ENCODE measurements at places on chromosomes 5 and 9. TPM values are rescaled to one million over a fixed set of nuclear protein-coding genes. Genes with fewer than 3 reads are reported as not detected.

DNA sequence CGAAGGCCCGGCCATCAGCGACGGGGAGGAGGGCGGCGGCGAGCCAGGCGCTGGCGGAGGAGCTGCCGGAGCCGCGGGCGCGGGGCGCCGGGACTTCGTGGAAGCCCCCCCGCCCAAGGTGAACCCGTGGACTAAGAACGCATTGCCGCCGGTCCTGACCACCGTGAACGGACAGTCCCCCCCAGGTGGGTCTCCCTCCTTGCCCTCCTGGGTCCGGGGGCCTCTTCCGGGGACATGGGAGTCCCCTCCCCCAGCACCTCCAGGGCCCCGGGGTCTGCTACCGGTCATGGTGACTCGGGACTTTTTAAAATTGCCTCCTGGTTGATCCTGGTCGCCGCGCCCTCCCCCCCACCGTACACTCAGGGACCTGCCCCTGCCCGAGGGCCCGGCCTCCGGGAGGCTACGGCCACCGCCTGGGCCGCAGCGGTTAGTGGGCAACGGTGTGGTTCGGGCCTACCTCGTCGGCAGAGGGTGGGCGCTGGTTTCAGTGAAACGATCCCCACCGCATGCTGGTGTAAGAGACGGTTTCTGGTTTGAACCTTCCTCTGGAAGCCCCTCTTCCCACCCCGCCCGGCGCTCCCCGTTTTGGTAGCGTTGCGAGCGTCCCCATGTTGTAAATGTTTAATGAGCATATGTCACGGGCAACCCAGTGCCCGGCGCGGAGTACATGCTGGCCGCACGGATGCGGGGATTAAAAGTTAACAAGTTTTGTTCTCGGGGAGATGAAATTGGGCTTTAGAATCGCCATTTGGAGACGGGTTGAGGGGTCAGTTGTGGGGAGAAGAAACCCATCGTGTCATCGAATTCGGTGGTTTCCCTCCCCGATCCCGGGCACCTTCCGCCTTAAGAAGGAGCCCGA is 1.1 kb downstream of the LARP1 start:
- DNase-seq, result peak; percentile 40

DNA sequence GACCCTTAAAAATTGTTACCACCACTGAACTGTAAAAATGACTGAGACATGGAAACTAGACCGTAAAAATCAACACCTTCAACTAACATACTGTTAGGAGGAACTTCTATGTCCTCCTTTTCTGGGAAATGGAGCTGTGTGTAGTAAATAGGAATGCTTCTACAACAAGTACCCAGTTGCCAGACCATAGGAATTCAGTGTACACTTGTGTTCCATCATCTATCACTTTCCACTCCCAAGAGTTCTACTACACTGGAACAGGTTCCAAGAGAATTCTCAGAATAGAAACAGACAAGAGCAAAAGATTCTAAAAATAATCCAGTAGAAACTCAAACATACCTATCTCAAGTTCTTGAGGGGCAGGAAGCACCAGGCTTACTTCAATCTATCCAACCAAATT is 23.6 kb downstream of the UBAP2 start:
- DNase-seq, result peak; percentile 80

GRCh38 chr5:83294246-83294645 is 177.3 kb upstream of the VCAN start:
- peak; percentile 12 for DNase-seq

DNA sequence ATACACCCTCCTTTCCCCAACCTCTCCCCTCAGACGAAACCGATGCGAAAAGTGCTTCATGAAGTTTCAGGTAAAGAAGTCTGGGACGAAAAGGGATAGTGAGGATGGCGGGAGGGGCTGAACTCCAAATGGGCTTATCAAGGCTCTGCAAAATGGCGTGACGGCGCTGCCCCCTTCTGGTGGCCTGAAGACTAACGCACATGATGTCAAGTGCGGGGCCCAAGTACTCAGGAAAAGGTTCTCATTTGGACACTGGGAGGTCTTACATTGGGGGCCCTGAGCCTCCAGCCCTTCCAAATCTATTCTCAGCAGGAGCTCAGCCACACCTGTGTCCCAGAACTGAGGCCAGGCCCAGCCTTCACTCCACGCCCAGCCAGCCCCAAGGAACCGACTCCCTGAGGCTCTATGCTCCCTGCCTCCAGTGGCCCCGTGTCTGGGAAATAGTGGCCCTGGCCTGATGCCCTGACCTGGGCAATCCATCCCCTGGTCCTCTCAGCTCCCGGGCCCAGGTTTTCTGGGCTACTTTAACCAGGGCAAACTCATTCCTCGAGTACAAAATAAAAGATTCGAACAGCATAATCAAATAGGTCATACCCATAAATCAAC is 119.9 kb downstream of the KCNIP1 start:
- DNase-seq, result no peak

Gene ENTPD8
- total RNA-seq, result 0.31 TPM

Gene CTSV
- total RNA-seq, result 0.83 TPM

DNA sequence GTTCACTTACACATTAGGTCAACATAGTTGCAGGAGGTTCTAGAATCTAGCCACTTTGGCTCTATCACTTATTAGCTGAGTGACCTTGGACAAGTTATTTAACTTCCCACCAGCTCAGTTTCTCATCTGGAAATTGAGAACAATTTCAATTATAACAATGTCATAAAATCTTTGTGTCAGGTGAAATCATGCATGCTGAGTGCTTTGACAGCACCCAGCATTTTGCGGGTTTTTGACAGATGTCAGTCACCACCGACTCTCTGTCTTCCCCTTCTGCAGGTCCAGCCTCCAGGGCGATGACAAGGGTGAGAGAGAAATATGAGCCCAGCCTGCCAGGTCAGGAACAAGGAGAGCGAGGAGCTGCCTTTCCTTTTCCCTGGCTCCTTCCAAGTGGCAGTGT is 107.1 kb upstream of the TAS2R1 start:
- no peak for DNase-seq

DNA sequence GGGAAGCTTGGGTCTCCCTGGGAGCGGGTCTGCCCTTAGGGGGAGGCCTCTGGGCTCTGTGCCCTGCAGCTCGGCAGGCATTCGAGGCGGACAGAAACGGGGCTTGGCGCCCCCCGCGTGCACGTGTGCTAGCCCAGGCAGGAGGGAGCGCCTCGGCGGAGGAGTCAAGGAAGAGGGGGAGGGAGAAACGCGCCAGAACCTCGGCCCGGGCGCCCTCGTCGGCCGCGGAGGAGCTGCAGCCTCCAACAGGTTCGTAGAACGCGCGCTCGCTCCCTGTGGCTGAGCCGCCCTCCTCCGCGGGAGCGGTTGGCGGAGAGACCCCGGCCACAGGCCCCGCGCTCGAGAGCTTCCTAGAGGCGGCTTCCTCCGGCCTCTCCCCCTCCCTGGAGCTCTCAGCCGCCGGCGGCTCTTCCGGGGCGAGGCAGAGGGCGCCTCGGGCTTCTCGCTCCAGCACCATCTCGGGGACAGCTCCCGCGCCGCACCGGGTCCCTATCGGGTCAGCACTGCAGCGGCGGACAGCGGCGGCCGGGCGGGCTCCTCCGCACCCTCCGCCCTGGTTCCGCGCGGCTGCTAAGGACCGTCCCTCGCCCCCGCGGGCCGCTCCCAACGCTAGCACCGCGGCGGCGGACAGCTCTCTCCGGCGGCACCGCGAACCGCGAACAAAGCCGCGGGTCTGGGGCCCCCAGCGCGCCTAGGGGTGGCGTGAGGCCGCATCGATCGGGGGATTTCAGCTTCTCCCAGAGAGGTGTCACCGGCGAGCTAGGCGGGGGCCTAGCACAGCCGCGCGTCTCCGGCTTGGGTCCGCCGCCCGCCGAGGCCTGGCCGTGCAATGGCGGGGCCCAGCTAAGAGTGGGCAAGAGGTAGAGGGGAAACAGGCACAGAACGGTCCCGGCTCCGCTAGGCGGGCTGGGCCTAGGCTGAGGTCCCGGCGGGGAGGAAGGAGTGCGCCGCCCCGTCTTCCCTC is 74.6 kb upstream of the CPLX2 start:
- peak; percentile 60 for DNase-seq

Gene GPX8
- total RNA-seq, result 83.7 TPM

DNA sequence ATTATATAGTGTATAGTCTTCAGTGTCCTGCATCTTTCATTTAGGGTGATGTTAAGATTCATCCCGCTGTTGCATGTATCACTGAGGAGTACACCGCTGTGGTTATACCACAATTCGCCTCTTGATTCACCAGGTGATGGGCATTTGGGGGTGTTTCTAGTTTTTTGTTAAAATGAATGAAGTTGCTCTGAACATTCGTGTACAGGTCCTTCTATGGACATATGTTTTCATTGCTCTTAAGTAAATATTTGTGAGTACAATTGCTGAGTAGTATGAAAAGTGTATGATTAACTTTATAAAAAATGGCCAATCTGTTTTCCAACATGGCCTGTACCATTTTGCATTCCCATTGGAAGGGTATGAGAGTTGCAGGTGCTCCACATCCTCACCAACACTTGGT is 61.7 kb downstream of the PLAC8L1 start:
- DNase-seq, result no peak

Gene PCDHGA2
- total RNA-seq, result 1.1 TPM

- no peak for DNase-seq
These were observed 428.2 kb downstream of the ANXA1 start for GRCh38 chr9:73579823-73580222.

DNA sequence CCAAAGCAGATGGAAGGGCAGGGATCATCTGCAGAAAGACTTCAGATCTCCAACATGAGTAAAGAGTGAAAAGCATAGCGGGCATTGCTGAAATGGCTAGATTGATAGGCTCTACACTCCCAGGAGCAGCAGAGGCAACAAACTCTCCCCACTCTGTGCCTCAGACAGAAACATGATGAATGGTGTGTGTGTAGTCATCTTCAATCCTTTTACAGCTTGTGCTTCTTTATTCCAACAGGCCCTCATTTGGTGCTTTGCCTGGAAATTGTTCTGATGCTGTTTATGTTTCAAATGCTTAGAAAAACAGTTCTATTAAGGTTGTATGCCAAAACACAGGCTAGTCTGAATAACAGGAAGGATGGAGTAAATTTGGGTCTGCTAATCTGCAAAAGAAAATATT is 176.2 kb downstream of the DMRTA1 start:
- DNase-seq, result no peak

Gene SLC22A4
- total RNA-seq, result 2.5 TPM

DNA sequence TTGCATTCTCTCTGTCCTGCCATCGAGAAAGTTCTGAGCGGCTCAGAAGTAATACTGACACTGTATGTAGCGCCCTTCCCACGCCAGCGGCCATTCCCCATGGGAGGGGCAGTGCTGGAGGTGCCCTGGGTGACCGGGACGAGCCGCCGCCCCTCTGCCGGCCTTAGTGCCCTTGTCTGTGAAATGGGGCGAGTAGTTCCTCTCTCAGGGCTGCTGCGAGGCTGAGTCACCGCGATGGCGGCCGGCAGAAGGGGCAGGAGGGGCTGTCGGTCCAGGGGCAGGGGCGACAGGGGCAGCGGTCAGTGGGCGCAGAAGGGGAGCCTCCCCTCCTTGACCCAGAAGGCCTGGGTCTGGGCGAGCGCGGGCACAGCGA is 148.9 kb downstream of the GAPVD1 start:
- DNase-seq, result no peak

DNA sequence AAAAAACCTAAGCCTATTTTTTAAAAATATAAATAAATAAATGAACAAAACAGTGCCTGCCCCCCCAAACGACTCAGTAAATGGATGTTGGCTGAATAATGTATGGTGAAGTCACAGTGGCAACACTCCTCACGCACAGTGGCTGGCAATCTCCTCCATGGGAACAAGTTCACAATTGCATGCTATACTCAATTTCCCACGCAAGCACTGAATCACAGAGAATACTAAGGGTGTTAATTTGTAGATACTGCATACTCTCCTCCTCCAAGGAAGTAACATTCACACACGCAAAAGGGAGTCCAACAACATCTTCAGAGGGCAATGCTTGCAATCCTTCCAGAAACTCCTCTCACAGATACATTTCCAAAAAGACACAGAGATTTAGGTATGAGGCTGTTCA is 47.5 kb downstream of the SERINC5 start:
- no peak for DNase-seq

Gene CXCL14
- total RNA-seq, result not detected

DNA sequence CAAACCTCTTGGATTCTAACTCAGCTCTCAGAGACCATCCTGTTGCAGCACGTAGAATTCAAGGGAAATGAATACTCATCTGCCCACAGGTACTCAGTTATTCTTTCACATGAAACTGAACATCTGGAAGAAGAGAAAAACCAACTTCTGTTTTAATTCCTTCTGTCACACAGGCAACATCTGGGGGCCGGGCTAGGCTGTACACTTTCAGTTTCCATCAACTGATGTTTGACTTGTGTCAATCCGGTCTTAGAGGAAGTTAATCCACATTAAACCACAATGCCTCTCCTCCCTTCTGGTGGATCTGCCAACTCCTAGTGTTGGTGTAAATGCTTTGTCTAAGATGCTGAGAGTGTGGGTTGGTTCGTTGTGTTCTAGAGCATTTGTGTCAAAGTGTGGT is 17.6 kb downstream of the DMRT3 start:
- DNase-seq, result no peak

GRCh38 chr5:168413062-168413461 is 73.2 kb upstream of the RARS1 start:
- DNase-seq, result no peak

GRCh38 chr9:104494808-104495207 is 9.3 kb upstream of the OR13F1 start:
- DNase-seq, result peak; percentile 4

GRCh38 chr9:95753762-95754465 is 121.6 kb upstream of the ERCC6L2 start:
- DNase-seq, result peak; percentile 44

- DNase-seq, result no peak
These were observed 34.8 kb upstream of the HRH2 start for GRCh38 chr5:175623088-175623487.

GRCh38 chr9:69865986-69866385 is 45.4 kb downstream of the CFAP95 start:
- no peak for DNase-seq

DNA sequence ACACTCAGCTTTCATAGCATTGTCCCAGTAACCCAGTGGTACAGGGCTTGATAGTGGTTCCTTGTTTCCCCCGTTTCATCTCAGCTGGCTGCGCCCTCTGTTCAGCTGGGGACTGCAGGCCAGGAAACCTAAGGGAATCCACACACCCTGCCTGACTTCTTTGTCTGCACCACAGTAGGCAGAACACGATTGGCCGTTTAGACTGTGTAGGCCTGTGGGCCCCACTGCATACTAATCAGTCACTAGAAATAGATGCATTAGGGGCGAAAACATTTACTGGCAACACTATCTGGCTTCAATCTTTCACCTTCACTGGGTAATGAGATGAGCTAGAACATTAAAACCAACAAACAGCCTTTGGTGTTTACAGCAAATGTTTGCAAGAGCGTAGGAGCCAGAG is 512.7 kb upstream of the BRINP1 start:
- DNase-seq, result no peak

DNA sequence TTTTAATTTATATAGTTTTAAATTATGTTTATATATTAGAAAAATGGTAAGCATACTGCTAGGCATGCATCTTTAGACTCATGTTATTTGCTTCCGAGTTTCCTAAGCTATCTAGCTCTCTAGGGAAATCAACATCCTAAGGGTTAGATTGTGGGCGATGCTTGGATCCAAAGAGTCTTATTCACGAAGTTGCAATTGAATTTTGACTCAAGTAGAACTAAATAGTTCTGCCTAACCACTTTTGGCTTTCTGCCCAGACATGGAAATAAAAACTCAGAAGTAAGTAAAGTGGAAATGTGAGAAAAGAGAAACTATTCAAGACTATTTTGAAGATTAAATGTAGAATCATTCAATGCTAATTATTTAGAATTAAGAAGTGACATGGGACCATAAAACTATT is 440.4 kb downstream of the CDH18 start:
- peak; percentile 15 for DNase-seq

- peak; percentile 16 for DNase-seq
These were observed 62.1 kb downstream of the KLF9 start for GRCh38 chr9:70352356-70352755.

Data from myocyte (in vitro differentiated cells).